AG09319 (cell line): ENCODE measurements at places on chromosomes 16 and 17.

DNA sequence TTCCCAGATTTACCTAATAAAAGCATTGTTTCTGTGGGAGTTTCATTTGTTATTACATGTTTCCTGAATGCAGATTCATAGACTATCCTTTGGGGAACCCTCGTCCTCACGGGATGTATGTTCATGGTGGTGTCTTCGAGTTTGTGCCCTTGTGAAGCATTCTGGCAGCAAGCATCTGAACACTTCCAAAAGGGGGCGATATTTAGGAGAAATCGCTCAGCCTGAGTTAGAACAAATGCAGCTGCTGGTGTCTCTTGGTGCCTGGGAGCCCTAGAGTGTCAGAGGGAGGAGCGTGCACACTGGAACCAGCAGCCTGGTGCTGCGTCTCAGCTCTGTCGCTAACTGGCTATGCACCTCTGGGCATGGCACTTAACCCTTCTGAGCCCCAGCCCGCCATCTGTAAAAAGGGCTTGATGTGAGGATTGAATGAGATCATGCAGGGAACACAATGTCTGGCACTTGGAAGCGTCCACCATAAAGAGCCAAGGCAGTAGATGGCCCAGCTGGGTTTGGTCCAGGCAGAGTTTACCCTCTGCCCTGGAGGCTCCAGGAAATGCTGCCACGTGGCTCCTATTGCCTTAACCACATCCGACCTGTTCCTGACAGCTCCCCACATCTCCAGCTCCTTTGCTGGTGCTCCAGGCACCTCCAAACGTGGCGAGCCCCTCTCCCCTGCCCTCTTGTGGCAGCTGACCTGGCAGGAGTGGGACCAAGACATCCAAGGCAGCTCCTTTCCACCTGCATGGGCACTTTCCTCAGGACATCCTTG lies 25.0 kb upstream of the C16orf78 start:
- DNase-seq = no peak

GRCh38 chr17:72359811-72360210 lies 239.0 kb downstream of the SOX9 start:
- no peak for DNase-seq

DNA sequence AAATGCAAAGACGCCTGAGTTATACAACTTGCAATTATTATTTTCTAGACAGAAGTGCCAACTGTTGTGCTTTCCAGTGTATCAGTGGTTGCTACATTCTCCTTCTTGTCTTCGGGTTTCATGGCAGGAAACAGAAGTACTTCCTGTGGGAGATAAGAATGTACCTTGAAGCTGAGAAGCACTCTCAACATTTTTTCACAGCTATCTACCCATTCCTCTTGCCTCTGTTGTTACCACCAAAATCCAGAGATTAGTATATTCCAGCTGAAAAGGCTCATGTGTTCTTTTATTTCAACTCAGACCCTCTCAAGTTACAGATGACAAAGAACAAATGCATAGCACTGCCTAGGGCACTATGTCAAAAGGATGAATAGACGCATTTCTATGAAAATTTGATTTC lies 4.8 kb upstream of the ADAT1 start:
- DNase-seq = no peak

GRCh38 chr17:40460968-40461731 lies 17.9 kb downstream of the IGFBP4 start:
- DNase-seq = no peak

GRCh38 chr17:4648741-4649140 lies 7.3 kb upstream of the ALOX15 start:
- no peak for DNase-seq

- DNase-seq = no peak
These were observed 20.5 kb upstream of the EMP2 start for GRCh38 chr16:10600782-10601443.

- no peak for DNase-seq
These were observed 196.1 kb upstream of the HS3ST3A1 start for GRCh38 chr17:13797863-13798262.

GRCh38 chr16:10929853-10930754 lies 12.2 kb downstream of the DEXI start:
- DNase-seq = no peak

- DNase-seq = peak; percentile 84
These were observed 36.1 kb downstream of the HIC1 start for GRCh38 chr17:2090804-2091534.

- DNase-seq = no peak
These were observed 11.4 kb upstream of the MAP2K3 start for GRCh38 chr17:21272881-21273792.

- no peak for DNase-seq
These were observed 8.2 kb upstream of the MMP2 start for GRCh38 chr16:55470533-55471371.

DNA sequence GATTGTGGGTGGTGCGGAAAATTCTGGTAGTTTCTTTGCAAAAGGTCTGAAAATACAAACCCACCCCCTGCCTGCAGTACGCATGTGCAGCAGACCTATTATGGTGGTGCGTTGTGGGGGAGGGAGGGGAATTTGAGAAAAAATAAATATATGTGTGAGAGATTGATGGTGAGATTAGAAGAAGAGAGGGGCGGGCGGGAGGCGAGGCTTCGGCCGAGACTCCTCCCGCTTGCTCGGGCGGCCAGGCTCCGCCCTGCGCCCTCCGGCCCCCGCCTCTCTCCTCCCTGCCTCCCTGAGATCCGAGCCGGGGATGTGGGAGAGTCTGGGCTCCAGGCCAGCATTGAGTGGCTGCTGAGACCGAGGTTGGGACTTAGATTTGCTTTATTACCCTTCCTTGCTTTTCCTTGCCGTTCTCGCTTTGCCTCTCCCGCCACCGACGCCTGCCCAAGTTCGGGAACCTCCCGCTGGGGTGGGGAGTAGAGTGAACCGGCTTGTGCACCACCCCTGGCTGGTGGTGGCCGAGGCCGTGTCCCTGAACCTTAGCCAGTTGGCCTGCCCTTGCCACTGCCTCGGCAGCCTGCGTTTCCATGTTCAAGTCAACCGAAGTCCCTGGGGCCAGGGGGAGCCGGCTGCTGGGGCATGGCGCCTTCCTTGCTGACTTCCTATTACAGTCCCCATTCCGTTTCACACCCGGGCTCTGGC lies 956 bp upstream of the CHD3 start:
- DNase-seq = peak; percentile 90

- no peak for DNase-seq
These were observed 591.4 kb upstream of the CDH11 start for GRCh38 chr16:65713181-65713808.
